ENCODE measurements at places on chromosomes 2 and 18.

DNA sequence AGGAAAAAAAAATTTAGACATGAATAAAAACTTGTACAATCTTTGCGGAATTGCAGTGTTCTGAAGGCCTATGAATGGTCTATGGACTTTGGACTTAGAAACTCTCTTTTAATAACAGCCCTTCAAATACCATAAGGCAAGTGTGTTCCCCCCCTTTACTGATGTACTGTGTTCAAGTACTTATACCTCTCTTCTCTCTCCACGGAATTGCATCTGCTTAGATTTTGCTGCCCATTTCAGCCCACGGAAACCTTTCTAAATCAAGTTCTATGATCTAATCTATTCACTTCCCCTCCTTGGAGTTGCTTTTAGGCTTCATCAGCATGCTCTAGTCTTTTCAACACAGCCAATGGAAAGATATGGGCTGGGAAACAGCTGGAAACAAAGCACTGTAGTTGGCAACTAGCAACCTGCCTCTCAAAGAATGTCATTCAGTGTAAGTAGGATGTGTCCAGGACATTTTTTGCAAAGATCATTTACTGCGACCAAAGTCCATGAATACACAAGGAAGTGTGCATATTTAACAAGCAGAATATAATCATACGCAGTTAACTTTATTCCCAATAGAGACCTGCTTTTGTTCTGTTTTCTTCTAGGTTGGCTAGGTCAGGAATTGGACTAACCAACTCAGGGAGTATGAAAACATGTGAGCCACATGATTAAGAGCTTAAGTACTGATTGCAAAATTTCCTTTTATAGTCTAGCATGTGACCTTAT lies 58.0 kb downstream of the SLC40A1 start:
- DNase-seq, result no peak

- DNase-seq, result no peak
Measured at GRCh38 chr18:5196253-5197031, 615 bp downstream of the AKAIN1 start.

GRCh38 chr2:27025281-27025800 lies 7.4 kb upstream of the TMEM214 start:
- no peak for DNase-seq

DNA sequence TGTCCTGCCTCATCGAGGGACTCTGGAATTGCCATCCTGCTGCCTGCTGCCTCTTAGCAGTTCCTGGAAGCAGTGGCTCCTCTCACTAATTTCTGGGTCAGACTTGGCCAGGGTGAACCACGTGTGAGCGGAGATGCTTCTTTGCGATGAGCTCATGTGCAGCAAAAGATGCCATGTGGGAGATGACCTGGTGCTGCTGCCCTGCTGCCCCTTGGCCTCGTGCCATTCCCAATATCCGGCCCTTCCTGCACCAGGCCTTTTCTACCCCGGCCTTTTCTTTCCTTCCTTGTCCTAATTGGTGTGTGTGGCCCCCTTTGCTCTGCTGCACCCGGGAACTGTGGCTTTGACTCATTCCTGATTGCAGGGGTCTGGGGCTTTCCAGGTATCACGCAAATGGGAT lies 296.9 kb upstream of the HS6ST1 start:
- DNase-seq, result no peak

GRCh38 chr2:169007356-169007755 lies 23.8 kb downstream of the ABCB11 start:
- DNase-seq, result no peak

- no peak for DNase-seq
Measured at GRCh38 chr2:127678531-127678930, 3.2 kb upstream of the LIMS2 start.

DNA sequence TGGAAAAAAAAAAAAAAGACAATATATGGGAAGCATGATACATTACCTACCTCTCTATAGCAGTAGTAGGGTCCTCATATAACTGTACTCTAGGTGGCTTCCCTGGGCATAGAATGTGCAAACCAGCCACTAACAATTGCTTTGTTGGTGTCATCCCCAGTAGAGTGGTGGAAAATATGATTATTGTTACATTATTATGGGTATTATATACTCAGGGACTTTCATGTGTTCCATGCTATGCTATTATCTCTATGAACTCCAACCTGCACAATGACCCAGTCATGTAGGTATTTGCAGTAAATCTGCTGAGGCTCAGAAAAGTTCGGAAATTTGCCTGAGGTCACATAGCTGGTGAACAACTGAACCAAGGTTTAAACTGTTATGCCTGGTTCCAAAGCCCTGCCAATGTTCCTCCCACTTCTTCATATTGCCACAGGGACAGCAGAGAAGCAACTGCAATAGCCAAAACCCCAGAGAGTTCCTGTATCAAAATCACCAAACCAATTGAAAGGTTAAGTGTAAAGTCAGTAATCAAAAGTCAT lies 52.6 kb upstream of the MAP4K4 start:
- no peak for DNase-seq

- no peak for DNase-seq
Measured at GRCh38 chr18:2797951-2798350, 48.9 kb upstream of the EMILIN2 start.

GRCh38 chr2:178223806-178224205 lies 29.5 kb downstream of the OSBPL6 start:
- DNase-seq, result no peak

GRCh38 chr2:202278036-202278760 lies 12.6 kb downstream of the NOP58 start:
- no peak for DNase-seq

- no peak for DNase-seq
Measured at GRCh38 chr2:181037922-181038321, 57.5 kb downstream of the UBE2E3 start.

DNA sequence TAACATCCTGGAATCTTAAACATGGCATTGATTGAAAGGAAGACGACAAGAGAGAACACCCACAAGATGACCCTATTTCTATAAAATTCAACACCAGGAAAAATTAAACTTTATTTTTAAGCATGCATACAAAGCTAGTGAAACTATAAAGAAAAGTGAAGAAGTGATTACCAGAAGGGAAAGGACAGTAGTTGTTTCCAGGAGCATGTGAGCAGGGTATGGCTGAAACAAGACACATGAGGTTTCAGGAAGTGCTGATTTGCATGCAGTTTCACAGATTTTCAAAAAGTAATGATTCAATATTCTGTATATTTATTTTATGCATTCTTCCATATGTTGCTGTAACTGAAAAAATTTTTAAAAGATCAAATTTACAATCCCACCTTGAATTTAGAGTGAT lies 24.6 kb upstream of the DAW1 start:
- DNase-seq, result no peak

- DNase-seq, result no peak
Measured at GRCh38 chr18:27171993-27172392, 13.1 kb downstream of the CHST9 start.

DNA sequence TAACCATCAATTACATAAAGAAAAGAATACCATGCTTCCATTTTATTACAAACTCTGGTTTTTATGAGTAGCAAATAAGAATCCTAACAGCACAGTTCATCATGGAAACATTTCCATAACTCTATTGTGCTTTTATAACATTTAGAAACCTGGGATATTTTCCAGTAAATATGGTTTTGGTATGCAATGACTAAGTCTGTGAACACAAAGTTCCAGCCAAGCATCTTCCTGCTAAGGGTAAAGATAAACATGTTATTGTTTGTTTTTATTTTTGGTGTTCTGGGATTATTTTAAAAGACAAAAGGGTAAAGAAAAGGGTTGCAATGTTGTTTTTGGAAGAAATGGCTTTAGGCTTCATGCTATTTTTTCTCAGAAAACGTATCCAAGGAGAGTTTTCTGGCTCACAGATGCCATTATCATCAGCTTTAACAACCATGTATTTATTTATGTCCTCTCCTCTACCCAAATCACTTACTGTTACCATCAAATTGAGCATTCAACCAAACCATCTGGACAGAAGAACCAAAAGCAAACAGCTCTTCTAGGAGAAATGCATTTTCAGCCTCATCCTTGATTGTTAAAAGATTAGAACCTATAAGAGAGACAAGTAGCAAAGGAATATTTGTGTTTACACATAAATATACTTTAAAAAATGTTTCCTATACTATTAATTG lies 116.0 kb downstream of the PLA2R1 start:
- DNase-seq, result no peak

GRCh38 chr2:28101123-28101522 lies 210.6 kb downstream of the BABAM2 start:
- DNase-seq, result no peak

DNA sequence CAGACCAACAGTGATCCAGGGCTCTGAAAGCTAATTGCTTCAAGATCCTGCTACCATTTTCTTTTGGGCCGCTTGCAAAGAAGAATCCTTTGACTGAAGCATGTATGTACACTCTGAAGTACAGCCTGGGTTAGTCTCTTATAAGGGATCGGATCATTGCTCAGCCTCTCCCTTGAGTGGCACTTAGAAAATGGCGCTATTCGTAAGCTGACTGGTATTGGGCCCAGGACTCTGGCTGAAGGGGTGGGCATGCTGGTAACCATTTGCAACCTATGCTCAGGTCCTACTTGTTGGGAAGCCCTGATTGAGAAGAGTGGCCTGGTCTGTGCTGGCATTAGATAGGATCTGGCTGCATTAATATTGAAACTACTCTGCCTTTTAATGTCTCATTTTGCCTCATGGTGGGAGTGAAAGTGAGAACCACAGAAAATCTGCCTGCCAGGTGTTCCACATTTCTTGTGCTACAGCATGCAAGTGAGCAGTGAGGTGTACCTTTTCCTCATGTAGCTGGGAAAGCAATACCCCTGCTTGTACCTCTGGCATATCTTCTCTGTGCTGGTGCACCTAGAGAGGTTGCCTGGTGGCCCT lies 661 bp upstream of the MGAT5 start:
- DNase-seq, result no peak

DNA sequence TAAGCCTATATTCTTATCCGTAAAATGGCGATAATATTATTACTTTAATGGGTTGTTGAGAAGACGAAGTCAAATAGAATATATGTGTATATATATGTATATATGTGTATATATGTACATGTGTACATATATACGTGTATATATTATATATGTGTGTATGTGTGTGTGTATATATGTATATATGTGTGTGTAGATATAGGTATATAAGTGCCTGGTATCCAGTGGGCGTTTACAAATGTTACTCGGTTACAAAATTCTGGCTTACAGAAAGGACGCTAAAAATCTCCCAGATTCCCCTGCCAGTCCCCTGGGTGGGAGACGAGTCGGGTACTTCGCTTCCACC lies 295 bp upstream of the MTX2 start:
- DNase-seq, result no peak

DNA sequence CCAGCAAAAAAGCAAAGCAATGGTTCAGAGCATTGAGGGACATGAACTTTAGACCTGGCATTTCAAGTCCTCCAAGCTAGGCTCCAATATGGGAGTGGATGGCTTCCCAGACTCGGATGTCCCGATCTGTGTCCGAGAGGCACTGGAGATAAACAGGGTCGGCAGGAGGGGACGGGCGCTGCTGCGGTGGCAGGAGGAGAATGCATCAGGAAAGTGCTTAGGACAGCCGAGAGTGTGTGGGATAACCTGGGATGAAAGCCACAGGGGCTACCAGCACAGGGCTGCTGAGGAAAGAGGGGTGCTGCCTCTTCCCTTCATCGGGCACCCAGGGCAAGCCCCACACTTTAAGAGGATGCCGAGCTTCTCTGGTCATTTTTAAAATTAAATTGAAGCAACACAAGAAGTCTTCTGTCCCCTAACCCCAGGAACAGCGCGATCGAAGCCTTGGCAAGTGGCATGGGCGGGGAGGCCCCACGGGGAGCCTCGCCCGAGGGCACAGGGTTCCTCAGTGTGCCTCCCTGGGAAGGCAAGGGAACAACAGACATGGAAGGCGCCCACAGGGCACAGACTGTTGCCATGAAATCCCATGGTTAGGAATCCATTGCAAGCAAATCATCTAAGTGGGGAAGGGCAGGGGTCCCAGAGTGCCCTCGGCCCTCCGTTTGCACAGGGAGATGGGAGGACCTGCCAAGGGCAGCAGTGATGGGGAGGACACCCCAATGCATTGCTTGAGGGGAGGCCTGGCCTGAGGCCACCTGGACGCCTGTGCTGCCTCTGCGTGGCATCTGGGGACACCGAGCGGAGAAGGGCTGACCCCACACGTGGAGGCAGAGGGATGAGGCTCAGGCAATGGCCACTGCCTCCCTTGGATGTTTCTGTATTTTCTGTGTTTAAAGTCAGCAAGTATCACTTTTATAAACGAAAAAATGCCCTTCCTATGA lies 78.5 kb upstream of the GPC1 start:
- no peak for DNase-seq

GRCh38 chr18:42706029-42706608 lies 409.4 kb downstream of the RIT2 start:
- no peak for DNase-seq

All from activated CD4-positive, alpha-beta T cell treated with anti-CD3 and anti-CD28 coated beads, Interleukin-2, amount 50 U/mL, for 48 hours (primary cell).